ENCODE measurements at places on chromosomes 5 and 9.

DNA sequence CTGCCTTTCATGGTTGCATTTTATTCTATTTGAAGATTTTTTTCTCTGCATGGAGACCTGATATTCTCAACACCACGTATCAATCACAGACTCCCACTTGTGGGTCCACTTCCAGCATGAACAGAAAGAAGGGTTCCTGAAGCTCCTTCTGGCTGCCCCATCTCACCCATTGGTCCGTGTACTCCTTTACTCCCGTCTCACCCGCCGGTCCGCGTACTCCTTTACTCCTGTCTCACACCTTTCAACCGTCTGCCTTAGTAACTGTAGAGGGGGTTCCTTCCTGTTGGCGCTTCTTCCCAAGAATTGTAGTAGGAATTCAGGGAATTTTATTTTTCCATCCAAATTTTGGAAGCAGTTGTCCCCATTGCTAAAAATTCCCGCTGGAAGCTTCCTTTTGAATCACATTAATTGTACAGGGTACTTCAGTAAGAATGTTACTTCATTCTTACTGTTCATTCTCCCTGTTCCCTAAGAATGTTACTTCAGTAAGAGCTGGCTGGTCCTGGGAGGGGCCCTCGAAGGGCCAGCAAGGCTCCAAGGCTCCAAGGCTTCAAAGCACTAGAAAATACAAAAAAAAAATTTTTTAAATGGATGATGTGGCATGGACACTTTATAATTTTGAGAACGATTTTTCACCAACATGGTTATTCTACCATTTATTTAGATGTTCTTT lies 3.9 kb upstream of the LPCAT1 start:
- DNase-seq: no peak

DNA sequence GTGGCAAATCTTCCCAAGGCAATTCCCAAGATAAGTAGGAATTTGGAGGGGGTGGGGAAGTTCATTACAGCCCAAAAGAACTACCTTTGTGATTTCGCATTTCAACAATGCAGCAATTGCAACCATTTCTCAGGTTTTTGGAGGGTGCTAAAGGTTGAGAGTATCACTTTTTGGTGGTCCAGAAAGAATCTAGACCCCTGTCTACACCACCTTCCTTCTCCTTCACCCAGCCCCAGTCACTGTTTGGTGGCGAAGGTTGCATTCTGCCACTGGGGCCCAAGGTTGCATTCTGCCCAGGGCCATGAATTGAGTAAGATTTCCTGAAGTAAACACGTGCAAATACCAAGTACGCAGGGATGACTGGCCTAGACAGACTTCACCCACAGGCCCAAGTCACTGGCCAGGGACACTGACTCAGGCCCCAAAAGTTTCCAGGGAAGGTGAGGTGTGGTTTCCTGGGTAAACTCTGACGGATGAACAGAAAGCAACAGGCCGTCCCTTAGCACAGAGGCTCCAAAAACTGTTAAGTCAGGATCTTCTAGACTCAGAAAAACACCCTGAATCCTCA lies 5.7 kb downstream of the PDE6A start:
- DNase-seq: no peak

DNA sequence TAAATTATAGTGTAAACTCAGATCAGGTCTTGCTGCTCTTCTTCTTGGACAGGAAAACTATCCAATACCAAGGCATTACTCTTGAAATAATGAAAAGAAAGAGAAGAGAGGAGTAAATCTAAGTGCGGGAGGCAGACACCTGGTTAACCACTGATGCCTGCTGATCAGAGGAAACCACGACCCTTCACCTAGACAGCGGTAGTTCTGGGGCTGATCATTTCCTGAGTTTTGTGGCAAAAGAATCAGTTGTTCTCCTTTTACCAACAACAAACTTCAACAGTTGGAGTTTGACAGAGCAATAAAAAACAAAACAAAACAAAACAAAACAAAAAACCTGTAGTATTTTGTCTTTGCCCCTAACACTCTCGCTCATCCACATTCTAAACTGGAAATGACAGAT lies 3.0 kb downstream of the RLN1 start:
- no peak for DNase-seq

- DNase-seq: no peak
Measured at GRCh38 chr9:38393128-38393796, 760 bp downstream of the ALDH1B1 start.

- no peak for DNase-seq
Measured at GRCh38 chr9:88950341-88951154, 40.7 kb upstream of the S1PR3 start.

DNA sequence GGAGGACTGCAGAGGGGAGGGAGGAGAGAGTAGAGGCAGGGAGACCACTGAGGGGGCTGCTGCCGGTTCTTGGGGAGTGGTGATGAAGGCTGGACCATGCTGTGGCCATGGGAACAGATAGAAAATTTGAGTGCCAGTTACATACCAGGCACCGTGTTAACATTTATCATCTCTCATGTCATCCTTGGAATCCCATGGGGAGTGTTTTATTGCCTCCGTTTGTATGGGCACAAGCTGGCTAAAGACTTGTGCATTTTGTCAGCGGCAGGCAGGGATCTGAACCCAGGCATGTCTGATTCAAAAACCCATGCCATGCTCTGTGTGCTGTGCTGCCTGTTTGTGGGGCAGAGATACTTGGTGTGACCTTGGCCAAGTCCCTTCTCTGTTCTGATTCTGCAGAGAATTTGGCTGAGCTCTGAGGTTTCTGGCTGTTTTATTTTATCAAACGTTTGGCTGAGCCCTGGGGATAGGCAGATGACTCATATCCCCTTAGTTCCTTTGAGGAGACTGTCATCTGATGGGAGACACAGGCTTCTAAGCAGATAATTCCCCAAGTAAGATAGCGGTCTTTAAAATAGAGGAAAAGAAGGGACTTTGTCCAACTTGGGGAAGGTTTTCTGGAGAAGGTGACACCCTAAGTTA lies 22.2 kb downstream of the COL27A1 start:
- DNase-seq: no peak

GRCh38 chr5:1293416-1294205 lies 1.3 kb downstream of the TERT start:
- DNase-seq: no peak

- no peak for DNase-seq
Measured at GRCh38 chr9:93730648-93731047, 154.3 kb downstream of the PHF2 start.

- no peak for DNase-seq
Measured at GRCh38 chr9:68951879-68952659, 61.8 kb downstream of the PRKACG start.

DNA sequence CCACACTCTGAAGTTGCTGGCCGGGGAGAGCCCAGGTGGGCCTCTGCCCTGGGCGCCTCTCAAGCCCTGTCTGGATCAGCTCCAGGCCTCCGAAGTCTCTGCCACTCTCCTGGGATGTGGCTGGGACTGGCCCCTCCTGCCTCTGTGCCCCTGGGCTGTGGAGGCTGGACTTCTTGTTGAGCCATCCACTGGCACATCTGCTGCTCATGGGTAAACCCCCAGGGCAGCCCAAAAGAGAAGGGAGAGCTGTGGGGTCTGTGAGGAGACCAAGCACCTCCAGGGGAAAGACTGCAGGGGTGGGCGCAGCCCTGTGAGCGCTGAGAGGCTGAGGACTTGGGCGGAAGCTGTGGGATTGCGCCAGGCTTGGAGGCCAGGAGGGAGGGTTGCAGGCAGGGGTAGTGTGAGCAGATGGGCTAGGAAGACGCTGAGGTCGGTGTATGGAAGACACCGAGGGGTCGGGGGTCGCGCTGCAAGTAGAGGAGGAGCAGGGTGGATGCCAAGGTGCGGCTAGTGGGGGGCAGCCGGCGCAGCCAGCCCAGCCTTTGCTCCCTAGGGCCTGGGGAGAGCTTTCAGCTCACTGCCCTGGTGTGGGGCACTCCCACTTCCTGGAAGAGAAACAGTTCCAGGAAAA lies 118.1 kb downstream of the WNK2 start:
- no peak for DNase-seq

GRCh38 chr5:144187699-144188294 lies 17.1 kb downstream of the KCTD16 start:
- DNase-seq: peak; percentile 29

GRCh38 chr5:108503986-108504385 lies 122.1 kb upstream of the FBXL17 start:
- DNase-seq: no peak

- no peak for DNase-seq
Measured at GRCh38 chr5:30991462-30991861, 202.0 kb upstream of the CDH6 start.

DNA sequence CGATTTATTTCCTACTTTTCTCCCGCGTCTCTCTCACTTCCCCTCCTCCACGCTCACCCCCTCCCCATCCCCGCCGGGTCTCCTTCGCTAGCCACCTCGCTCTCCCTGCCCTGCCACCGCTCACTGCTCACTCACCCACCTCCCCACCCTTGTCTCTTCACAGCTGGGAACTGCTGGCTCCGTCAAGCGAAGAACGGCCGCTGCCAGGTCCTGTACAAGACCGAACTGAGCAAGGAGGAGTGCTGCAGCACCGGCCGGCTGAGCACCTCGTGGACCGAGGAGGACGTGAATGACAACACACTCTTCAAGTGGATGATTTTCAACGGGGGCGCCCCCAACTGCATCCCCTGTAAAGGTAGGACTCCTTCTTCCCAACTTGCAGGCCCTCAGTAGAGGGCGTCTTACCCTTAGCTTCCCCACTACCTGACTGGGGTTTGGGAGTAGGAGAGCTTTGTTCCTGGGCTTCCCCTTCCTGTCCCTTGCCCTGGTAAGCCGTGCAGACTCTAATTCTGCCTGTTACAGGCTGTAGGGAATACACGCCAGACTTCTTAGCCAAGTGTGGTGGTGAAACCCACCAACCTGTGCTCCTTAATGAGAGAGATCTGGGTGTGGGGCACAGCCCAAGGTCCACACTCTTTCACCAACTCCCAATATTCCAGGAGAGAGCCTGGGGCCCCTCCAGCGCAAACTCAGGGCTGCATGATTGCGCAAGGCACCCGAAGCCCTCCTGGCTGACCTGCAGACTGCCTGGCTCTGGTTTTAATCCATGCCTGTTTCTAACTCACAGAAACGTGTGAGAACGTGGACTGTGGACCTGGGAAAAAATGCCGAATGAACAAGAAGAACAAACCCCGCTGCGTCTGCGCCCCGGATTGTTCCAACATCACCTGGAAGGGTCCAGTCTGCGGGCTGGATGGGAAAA lies 2.5 kb downstream of the FST start:
- DNase-seq: no peak

DNA sequence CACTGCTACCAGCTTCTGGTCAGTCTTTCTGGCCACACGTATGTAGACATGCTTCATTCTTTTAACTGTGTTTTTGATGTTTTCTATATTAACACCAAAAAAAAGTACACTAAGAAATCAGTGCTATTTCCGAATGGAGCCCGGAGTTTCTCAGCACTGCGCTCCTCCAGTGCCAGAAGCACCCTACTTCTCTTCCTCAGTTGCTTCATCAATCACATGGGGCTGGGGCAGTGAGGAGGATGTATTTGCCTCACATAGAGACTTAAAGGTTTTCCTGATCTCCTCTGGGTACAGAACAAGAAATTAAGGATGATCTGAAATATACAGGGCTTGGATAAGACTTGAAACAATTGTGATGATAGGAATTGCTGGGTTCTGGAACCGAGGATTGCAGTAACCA lies 148.0 kb downstream of the ERCC6L2 start:
- no peak for DNase-seq

DNA sequence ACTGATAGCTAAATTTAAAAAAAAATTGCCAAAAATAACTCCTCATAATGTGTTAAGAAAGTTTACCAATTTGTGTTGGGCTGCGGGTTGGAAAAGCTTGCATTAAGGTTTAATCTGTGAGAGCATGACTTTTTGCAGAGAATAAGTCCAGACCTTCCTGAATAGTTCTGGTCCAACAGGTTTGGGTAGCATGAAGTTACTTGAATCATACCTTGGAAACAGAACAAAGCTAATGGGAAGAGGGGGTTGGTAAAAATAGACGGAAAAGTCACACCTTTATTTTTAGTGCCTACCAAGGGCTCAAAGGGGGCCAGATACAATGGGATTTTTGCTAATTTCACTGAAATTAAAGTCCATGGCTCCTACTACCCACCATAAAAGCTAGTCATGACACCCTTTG lies 17.1 kb upstream of the MATR3 start:
- no peak for DNase-seq

DNA sequence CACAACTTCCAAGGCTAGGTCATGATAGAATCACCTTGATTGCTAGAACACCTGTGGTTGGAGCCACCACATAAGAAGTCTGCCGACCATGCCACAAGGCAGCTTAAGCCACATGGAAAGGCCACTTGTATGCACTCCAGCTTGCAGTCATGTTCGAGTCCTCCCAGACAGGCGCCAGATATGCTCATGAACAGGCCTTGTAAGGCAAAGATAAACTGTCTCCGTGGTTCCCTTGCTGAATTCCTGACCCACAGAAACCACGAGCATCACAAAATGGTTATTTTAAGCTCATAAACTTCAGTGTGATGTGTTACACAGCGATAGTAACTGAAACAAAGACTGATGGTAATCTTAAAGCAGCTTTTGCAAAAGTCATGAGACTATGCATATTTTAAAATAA lies 188.4 kb upstream of the DAPK1 start:
- DNase-seq: no peak

DNA sequence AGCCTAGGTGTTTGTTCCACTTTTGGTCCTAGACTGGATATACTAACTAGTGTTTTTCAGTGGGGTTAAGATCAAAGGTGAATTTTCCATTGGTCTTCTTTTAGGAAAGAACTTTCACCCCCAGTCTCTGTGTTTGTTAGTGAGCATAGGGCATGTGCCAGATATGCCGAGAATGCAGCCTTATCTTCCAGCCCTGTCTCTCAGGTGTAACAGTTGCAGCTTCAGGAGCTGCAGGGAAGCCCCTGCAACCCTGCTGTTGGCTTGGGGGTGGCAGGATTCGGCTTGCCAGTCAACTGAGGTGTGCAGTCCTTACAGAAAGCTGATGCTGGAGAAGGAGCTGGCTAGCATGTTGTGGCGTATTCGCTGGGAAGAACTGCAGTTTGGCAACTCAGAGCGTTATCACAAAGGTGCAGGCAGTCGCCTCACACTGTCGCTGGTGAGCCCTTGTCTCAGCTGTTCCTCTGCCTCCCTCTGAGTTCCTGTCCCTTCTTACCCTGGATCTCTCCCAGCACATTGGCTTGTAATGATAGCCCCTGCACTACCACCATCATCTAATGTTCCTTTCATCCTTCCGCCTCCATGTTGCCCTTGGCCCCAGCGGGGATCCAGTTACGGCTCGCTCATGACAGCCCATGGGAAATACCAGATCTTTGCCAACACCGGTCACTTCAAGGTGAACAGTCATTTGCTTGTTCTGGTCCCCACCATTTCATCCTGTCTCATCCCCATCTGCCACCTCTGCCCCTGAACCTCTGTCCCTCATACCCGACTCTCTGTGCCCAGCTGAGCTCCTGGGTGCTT lies 10.1 kb downstream of the NPR2 start:
- no peak for DNase-seq

GRCh38 chr5:148875205-148875875 lies 48.9 kb downstream of the ADRB2 start:
- DNase-seq: no peak
